ENCODE measurements at places on chromosomes 6 and 20.

DNA sequence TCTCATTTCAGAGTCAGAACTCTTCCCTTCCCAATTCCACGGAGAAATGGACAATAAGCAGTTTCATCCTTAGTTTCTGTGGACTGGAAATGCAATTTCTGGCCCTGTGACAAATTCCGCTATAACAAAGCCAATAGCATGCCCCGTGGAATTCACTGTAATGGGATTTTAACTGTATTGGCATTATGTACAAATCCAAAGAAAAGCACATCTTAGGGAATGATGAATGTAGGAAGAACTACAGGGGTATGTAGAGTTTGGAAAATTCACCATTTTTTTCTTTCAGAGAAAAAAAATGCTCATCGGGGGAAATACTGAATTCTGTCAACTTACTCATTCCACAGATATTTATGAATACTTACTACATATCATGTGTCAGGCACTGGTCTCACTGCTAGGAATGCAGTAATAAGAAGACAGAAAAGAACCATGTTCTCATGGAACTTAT is 43.5 kb downstream of the KIF6 start:
- DNase-seq, result peak; percentile 41

DNA sequence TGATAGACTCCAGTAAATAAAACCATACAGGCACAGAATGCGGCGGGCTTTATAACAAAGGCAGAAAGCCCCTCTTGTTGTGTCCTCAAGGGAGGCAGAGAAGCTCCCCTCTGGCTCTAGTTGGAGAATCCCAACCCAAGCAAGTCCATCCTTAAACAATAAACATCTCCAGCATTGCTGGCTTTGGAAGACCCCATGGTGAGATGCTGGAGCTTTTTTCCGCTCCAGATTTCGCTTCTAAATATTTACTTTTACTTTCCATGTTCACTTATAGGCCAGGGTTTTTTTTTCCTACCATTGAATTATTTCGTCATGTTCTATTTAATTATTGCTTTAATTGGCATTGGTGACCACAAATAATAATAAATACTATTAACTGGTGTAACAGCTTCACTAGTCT is 176.2 kb downstream of the MTHFD1L start:
- DNase-seq, result no peak

DNA sequence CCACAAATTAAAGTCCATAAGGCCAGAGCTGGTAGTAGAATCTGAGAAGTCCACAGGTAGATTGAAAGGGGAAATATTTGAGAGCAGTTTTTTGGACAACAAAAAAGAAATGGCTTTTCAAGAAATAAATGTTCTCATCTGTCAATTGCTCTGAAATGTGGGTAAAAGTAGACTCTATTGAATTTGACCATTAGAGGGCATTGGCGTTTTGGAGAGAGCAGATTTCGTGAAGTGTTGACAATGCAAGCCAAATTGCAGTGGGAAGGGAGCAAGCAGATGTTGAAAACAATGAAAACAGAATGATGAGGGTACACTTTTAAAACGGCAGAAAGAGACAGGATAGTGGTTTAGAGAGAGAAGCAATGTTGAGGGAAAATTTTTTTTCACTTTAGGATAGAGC is 149.1 kb upstream of the FAM83B start:
- DNase-seq, result peak; percentile 39

DNA sequence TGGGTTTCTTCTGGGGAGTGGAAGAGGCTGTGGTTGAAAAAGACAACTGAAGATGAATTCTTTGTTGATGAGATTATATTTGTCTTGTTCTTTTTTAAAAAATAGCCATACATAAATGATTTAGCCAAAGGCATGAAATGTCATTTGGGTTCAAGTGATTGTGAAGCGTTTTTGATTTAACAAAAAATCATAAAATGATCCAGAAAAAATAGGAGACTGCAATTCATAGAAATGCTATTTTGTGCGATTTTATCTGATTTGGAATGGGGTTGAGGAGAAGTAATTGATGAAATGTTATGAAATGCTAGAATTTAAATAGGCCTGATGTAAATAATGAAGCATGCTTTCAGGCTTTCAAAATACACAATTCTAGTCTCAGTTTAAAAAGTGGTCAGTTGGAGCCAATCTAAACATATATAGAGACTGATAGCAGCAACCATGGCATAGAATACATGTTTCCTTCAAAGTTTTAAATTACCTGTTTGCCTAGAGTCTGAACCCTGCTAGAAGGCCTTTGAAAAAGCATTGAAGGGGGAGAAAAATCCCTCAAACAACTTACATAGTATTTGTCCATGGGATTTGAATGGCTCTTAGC is 21.8 kb downstream of the PFDN4 start:
- no peak for DNase-seq

DNA sequence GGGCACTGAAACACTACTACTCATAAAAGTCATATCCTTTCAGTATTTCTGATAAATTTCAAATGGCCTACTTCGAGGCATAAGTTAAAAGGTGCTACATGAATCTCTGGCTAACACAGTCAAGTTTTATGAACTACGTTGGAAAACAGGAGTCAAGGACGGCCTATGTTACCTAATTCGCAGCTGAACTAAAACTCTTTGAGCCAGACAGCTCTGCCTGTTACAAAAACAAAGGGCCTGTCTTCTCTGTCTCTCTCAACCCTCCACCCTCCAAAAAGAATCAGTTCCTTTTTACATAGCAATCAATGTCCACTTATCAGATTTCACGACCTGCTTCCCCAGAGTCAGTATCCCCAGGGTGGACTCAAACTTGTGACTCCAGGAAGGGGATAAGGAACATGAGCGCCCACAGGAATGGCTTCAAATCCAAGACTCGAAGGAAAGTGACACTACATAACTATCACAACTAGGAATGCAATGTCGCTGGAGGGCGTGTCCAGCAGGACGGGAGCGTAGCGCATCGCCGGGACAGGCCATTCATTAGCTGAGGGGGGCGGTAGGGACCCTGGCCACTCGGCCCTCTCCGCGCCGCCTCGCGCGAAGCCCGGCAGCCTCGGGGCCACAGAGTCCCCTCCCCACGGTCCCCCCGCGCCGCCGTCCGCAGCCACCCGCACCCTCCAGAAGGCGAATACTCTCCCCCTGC is 591 bp downstream of the IBTK start:
- peak; percentile 38 for DNase-seq

GRCh38 chr6:46655803-46656202 is 3.0 kb downstream of the SLC25A27 start:
- no peak for DNase-seq

Data from foreskin fibroblast (primary cell).